ENCODE measurements at places on chromosomes 11 and 22.
A peak's percentile ranks its signal among the peaks of the same experiment; 100 is the strongest.

DNA sequence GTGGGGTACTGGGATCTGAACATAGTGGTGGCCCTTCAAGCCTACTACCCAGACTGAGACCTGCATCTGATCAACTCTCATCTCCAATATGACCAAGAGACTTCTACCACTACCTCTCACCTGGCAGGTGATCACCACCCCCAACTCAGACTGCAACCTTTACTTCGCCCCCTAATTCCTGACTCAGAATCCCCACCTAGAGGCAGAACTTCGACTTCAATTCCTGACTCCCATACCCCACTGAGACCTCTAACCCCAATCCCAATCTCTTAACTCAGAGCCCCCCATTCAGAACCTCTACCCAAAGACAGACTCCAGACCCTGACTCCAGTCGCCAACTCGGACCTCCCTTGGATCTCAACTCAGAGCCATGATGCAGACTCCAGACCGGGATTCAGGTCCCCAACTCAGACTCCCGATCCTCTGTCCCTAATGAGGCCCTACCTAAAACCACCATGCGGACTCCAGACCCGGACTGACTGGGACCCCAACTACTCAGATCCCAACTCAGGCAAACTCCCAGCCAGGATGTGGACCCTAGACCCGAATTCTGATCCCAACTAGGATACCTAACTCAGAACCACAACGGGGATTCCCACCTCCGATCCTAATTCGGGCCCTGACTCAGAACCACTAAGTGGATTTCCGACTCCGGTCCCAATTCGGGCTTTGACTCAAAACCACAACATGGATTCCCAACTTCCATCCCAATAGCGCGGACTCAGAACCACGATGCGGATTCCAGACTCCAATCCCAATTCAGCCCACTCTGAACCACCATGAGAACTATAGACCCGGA lies 1.2 kb downstream of the KCNQ1OT1 start:
- DNase-seq = no peak

DNA sequence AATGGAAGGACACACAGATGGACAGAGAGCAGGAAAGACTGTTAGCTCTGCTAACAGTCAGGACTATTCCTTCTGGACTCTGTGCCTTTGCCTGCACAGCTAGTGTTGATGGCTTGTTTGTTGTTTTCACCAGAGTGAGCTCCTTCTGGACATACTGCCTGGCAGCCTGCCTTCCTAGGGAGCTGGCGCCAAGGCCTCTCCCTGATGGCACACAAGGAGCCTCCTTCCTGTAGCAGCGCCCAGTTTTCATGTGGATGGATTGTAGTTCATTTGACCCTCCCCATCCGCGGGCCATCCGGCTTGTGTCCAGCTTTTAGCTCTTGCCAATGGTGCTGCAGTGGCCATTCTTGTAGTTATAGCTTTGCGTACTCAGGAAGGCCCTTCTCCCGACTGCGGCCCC lies 16.6 kb upstream of the BCR start:
- no peak for DNase-seq

- DNase-seq = peak; percentile 38
Observed at GRCh38 chr22:47333625-47334024, 571.2 kb downstream of the TBC1D22A start.

DNA sequence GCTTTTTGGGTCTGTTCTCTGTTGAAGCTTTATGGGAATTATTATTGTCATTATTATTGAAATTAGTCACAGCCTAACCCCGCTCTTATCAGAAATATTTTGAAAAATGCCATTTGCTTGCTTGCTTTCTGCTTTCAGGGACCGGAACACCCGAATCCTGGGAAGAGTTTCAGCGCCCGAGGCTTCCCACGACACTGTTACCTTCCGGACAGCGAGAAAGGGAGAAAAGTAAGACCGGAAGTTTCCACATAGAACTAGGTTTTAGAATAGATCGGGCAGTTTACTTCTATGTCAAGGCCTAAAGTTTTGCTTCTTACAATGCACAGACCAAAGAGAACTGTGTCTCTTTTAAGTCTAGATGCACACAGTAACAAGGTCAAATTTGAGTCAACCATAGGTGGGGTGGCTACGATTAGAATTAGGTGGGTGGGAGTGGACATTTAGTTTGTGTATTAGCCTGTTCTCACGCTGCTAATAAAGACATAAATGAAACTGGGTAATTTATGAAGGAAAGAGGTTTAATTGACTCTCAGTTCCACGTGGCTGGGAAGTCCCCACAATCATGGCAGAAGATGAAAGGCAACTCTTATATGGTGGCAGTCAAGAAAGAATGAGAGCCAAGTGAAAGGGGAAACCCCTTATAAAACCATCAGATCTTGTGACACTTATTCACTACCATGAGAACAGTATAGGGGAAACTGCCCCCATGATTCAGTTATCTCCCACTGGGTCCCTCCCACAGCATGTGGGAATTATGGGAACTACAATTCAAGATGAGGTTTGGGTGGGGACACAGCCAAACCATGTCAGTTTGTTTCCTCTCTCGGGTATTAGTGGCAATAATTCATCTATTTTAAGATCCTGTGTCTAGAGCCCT lies 12.9 kb downstream of the MPEG1 start:
- DNase-seq = no peak

- DNase-seq = no peak
Observed at GRCh38 chr22:29190051-29190450, 15.6 kb upstream of the EMID1 start.

- no peak for DNase-seq
Observed at GRCh38 chr11:78926633-78927338, 352.1 kb upstream of the NARS2 start.

- no peak for DNase-seq
Observed at GRCh38 chr11:61776561-61777075, 15.8 kb downstream of the TMEM258 start.

- no peak for DNase-seq
Observed at GRCh38 chr11:14317659-14318325, 41.2 kb downstream of the RRAS2 start.

GRCh38 chr11:47495011-47495855 lies 46.3 kb upstream of the RAPSN start:
- no peak for DNase-seq

GRCh38 chr11:71301046-71301857 lies 48.9 kb upstream of the SHANK2 start:
- DNase-seq = no peak

GRCh38 chr11:4087551-4087950 lies 7.0 kb upstream of the RRM1 start:
- no peak for DNase-seq

DNA sequence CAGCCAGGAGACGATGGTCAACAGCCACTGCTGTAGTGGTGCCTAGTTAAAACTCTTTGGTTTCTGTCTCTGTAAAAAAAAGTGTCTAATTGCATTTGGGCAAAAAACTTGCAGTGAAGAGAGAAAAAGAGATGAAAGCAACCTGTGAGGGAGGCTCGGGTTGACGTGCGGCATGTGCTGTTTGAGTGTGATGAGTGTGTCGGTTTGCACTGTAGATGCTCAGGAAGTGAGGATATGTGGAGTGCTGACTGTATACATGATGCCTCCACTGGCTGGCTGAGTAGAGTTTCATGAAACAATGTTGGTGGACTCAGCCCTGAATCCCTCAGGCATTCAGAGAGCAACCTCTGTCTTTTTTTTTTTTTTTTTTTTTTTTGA lies 4.3 kb upstream of the DGCR6L start:
- no peak for DNase-seq

DNA sequence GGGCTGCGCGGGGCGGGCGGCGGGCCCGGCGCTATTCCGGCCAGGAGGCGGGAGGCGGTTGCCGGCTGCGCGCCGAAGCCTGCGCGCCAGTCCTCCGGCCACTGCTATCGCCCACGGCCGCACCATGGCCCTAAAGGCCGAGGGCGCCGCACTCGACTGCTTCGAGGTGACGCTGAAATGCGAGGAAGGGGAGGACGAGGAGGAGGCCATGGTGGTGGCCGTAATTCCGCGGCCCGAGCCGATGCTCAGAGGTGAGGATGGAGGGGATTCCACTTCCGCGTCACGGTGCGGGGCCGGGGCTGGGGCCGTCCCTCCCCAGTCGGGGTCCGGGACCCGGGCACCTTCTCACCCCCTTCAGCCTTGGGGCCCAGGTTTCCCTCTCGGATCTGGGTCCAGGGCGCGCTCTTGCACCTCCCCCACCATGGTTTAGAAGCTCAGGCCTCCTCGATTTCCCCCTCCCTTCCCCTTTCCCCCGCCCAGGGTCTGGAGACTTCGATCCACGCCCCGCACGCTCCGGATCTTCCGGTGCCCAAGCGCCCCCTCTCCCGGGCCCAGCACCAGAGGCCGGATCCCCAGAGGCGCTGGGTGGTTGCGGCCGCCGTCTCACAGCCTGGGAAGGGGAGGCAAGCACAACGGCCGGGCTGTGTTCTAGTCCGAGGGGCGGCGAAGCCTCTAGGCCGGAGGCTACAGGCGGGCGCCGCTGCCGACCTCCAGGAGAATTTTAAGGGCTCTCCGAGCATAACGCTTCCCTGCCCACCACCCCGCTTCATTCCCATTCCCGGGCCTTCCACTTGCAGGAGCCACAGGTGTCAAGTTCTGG lies 517 bp downstream of the SPINDOC start:
- DNase-seq = peak; percentile 49

GRCh38 chr11:33912405-33913361 lies 20.8 kb upstream of the LMO2 start:
- peak; percentile 48 for DNase-seq

DNA sequence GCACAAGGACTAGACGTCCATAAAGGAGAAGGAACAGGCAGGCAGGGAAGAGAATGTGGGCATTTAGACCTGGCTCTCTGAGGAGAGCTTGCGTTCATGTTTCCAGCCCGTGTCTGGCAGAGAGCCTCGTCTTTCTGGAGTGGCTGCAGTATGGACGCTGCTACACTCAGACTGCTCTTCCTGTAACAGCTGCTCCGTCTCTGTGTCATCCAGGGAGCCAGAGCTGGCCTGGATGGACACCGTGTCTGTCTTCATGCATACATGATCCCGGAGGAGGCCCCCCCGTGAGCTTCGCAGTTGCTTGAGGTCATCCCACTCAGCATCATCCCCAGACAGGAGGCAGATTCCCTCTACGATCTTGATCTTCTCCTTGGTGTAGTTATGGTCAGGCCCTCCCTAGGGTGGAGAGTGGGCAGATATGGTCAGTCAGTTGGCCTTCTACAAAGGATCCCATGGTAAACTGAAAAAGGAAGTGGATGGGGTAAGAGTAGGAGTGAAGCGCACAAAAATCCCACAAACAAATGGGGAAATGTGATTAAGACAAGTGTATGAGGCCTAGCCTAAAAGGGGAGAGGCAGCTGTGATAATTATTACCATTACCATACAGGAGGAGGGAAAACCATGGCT lies 13.0 kb upstream of the CKAP5 start:
- no peak for DNase-seq

DNA sequence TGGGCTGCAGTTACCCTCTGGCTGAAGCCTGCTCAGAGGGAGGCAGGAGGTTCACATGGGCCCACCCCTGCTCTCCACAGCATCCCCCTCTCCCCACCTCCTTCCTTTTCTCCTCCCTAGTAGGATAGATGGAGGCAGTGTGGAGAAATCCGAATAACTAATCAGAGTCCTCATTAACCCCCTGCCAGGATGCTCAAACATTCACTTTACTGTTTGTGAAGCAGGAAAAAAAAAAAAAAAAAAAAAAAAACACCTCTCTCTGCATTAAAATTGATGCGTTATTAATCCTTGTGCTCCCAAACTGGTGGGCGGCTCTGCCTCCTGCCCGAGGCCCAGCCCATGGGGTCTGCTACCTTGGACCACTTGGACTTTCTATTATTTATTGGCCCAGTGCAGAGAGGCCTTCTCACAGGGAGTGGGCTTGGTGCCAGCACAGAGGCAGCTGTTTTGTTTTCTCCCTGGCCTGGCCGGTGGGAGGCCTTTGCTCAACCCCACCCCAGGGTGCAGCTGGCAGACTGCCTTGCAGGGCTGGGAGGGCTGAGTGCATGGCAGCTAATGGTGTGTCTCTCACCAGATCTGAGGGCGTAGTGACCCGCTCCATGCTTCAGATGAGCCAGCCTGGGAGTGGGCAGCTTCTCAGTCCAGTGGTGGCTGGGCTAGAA lies 150.7 kb downstream of the PKNOX2 start:
- DNase-seq = no peak

- no peak for DNase-seq
Observed at GRCh38 chr11:128042290-128042751, 545.0 kb downstream of the ETS1 start.

DNA sequence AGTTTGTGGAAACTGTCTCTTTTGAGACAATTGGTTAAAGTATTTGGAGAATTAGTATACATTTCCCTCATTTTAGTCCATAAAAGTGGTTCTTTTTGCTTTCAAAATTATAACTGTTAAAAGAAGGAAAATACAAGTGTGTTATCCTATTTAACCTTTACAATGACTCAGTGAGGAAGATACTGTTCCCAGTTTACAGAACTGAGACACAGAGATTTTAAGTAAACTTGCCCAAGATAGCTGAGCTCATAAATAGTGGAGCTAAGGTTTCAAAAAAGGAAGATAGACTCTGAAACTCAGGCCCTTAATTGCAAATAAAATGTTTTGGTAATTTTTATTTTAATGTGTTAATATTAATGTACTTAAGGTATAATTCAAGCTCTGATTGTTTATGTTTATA lies 58.9 kb downstream of the DKK3 start:
- no peak for DNase-seq

- DNase-seq = no peak
Observed at GRCh38 chr11:121773076-121773475, 320.3 kb upstream of the SORL1-AS1 start.

- no peak for DNase-seq
Observed at GRCh38 chr11:45752106-45752505, 52.8 kb upstream of the SLC35C1 start.

- DNase-seq = no peak
Observed at GRCh38 chr11:75400146-75400865, 988 bp downstream of the RPS3 start.

GRCh38 chr11:75406338-75406777 lies 7.0 kb downstream of the RPS3 start:
- DNase-seq = no peak

GRCh38 chr11:15816260-15816871 lies 540.0 kb downstream of the SOX6 start:
- no peak for DNase-seq

GRCh38 chr11:12048936-12049790 lies 40.7 kb upstream of the DKK3 start:
- DNase-seq = no peak

DNA sequence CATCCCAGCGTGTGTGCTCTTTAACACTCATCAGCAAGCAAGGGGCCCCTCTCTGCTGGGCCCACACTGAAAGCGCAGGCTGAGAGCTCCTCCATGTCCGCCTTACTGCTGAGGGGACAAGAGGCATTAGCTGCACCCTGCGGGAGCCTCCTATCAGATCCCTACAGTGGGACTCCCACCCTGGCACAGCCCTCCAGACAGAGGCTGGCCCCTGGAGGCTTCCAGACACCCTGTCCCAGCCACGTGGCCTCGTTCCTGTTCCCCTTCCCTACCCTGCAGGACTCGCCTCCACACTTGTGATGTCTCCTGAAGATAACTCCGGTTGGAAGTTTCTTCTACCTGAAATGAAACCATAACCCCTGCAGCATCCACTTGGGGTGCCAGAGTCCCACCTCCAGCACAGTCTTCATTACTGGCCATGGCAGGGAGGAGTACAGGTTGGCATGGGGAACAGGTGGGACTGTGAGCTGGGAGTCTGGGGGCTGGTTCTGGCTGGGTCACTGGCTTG lies 5.0 kb upstream of the SH3BP1 start:
- DNase-seq = no peak

- DNase-seq = no peak
Observed at GRCh38 chr22:27278946-27279345, 522.6 kb downstream of the MN1 start.

Measured in NCI-H510A (cell line).